H9 (cell line): ENCODE measurements at places on chromosomes 1 and 21. TPM values are rescaled to one million over a fixed set of nuclear protein-coding genes. Genes with fewer than 3 reads are reported as not detected.

- no peak for DNase-seq
Observed at GRCh38 chr1:191134796-191135195, 657.1 kb upstream of the BRINP3 start.

DNA sequence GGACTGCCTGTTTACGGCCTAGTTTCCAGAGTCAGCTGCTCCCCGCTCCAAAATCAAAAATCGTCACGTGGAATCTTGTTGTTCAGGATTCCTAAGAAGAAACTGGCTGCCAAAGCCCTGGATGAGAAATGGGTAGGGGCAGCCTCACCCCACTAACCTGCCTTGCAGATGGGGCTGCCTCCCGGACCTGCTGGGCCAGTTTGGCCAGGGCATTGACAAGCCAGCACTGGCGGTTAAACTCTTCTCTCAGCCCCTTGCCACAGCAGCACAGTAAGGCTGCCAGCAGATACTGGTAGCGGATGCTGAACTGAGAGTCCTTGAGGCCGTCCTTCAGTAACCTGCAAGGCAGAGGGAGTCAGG, 31.6 kb upstream of the PPP1R15B start:
- DNase-seq, result no peak

DNA sequence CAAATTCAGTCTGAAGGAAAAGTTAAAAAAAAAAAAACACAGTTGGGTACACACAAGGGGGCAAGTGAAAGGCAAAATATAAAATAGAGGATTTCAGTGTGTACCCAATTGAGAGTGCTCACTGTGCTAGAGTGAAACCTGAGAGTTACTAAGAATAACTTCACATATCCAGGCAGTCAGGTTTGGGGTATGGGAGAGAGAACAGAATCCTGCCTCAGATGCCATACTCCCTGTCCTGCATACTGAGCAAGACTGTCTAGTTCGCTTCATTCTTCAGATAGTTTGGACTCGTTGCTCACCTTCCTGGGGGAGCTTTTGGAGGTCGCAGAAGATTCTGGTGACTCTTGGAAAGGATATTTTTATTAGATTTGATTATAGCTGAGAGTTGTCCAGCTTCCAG, 20.4 kb downstream of the CEP85 start:
- DNase-seq, result no peak

DNA sequence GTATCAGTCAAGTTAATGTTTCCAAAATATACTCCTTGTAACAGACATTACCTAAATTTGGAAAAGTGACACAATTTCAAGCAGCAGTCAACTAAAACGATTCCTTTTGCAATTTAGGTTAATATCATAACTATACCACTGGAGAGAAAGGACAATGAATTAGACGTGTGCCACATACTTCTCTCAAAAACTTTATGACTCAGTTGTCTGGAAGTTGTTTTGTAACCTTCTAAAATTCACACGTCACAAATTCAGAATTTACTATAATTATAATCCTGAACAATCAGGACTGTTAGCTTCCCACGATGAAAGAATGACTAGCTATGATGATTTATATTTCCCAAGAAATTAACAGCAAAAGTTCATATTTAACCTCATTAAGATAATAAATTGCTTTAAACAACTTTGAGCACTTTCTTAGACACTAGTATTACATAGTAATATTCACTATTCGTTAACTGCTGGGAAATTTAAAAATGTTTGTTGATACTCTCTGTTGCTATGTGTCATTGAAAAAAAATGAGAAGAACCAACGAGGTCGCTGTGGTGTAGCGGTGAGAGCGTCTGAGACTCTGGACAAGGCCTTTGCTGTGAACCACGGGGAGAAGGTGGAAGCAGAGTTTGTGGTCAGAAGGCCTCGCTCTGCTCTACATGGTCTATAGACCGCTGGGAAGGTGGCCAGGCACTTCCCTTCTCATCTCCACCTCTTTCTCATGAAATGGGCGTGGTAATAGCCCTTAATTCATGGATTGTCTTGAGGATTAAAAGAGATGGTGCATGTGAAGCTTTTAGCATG, 27.9 kb upstream of the BATF3 start:
- DNase-seq, result no peak

GRCh38 chr1:168439456-168440375, 104.1 kb downstream of the XCL2 start:
- DNase-seq, result peak; percentile 87

DNA sequence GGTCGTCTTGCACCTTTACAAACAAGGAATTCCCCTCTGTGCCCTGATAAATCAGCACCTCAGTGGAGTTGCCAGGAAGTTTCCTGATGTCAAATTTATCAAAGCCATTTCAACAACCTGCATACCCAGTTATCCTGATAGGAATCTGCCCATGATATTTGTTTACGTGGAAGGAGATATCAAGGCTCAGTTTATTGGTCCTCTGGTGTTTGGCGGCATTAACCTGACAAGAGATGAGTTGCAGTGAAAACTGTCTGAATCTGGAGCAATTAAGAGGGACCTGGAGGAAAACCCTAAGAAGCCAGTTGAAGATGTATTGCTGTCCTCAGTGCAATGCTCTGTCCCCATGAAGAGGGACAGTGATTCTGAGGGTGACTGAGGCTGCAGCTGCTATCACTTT, 38.3 kb downstream of the ZFYVE9 start:
- no peak for DNase-seq

GOLT1A gene
- 4.2 and 6.3 TPM in 2 replicates for total RNA-seq

DNA sequence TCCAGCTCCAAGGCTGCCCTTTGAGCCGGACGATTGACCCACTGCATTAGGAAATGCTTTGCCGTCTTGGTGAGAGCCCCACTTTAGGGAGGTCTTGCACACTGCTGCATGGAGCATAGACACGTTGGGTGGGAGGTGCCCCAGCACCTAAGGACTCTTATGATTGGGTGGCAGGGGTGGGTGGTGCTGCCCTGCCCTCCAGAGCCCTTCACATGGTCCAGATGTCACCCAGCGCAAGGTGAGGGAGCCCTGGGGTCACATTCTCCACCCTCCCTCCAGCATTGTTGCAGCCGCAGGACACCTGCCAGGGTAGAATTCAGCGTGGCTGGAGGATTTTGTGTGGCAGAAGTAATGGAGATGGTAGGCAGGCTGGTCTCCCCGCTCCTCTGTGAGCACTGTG, 137.4 kb upstream of the COL6A1 start:
- peak; percentile 19 for DNase-seq

DNA sequence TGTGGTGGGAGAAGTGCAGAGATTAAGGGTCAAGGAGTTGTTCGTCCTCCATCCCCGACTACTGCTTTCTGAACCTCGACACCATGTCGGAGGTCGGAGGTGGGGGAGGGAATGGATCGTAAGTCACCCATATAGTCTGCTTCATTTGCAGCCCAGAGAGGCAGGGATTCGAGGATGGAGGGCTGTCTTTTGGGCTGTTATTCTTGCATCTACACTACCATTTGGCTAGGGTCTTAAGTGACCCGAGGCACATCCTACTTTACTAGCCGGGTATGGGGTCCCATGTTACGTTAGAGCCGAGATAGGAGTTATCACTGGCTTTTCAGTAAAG, 578 bp downstream of the USP21 start:
- no peak for DNase-seq

TRPM2 gene
- 0.11 and 0.68 TPM in 2 replicates for total RNA-seq

RPTN gene
- total RNA-seq, result not detected in 2 replicates

ARHGEF10L gene
- 20.2 and 21.4 TPM in 2 replicates for total RNA-seq

PLCH2 gene
- total RNA-seq, result 0.09 and 0.18 TPM in 2 replicates

DNA sequence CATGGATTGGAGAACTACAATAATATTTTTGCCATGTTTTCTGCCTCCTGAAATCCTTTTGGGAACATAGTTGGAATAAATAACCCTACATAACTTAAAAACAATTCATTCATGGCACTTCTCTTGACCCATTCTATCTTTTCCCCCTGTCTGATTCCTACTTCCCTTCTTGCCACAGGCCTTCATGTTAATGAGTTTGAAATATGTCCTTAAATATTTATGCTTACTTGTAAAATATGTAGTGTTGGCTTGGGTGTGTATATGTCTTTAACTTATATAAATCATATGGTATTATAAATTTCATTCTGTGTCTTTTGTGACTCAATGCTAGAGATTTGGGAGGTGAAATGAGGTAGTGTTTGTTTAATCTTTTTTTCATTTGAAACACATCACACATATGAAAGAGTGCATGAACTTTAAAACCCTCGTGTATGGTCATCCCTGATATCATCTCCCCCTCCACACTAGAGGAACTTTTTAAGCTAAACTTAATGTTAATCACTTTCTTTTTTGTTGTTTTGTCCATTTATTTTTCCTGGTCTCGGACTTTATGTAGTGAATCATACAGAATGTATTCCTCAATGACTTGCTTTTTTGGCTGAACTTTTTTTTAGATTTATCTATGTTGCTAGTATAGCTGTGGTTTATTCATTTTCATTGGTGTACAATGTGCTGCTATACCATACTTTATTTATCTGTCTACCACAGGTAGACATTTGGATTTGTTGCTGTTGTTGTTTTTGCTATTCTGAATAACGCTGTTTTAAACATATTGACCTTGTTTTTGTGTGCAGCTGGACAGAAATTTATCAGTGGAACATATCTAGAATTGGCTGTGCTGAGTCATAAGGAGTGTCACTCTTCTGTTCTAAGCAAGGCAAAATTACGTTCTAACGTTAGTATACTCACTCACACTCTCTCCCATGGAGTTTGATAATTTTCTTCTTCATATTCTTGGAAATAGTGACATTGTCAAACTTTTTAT, 441.6 kb downstream of the PLPP3 start:
- DNase-seq, result no peak

DNA sequence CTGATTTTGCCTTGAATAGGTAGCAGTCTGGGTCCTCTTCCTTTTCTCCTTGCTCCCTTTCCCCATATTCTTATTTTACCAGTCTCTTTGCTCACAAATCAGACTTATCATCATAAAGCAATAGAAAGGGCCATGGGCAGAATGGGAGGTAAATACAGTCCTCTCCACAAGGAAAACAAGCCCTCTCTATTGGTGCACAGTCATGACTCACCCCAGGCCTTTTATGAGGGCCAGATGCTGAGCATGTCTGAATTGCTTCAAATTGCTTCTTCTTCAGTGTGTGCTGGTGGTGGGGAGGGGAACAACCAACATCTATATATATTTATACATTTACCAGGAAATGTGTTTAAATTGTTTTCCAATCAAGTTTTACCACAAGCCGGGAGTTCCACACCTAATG, 75.2 kb downstream of the GFI1 start:
- DNase-seq, result no peak

GRCh38 chr1:64038965-64039364, 164.5 kb upstream of the UBE2U start:
- no peak for DNase-seq

- DNase-seq, result no peak
Observed at GRCh38 chr1:237712586-237713157, 178.1 kb downstream of the ZP4 start.

DNA sequence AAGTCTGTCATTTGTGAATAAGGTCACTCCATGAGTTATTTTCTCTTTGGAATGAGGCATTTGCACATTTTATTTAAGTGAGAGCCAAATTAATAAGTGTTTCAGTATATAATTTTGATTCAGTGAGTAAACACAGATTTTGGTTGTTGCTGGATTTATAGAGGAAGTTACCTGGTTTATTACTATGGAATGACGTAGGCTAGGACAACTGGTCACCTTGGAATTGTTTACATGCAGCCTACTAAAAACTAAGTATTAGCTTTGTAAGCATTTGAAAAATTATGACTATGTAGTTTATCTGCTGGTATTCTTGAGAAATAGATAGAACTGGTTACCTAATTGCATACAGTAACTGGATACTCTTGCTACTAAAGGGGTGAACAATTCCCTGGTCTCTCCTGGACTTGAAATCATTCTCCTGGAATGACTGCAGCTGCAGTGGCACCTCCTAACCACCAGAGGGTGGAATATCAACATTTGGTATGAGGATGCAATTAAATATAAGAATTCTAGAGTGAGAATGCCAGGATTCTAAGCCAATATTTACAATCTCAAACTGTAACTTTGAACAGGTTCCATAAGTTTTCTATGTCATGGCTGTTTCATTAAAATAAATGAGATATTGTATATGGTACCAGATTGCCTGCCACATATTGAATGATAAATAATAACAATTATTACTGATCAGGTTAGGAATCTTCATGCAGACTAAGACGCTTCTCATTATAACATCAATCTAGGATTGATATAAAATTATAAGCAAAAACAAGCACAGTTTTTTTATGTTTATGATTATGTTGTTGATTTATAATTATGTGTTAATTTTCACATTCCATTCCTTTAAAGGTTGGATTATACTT, 3.5 kb upstream of the KRTAP27-1 start:
- peak; percentile 38 for DNase-seq

MCOLN3 gene
- 10.6 and 10.8 TPM in 2 replicates for total RNA-seq

TEDDM1 gene
- not detected in 2 replicates for total RNA-seq

DNA sequence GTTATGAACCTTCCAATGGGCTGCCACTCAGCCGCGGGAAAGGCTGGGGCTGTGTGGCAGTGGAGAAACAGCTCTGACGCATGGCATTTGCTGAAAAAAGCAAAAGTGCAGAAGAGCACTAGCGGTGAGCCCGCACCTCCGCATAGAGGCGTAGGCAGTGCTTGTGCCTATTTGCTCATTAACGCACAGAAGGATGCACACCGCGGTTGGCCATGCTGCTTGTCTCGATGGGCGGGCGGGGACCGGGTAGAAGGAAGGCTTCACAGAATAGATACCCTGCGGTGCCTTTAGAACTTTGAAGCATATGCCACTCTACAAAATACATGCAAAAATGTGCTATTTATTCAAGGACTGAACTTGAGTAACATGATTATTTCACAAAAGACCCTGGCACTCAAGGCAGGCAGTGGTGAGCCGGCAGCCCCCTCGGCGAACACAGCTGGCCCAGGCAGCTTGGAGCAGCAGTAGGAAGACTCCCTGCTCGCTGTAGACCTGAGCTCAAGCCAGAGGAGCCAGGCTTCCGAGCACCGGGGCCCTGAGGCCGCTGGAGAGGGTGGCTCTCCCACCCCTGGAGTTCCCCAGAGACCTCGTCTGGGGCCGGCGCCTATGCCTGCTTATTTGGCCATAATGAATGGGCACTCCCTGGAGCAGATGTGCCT, 71.5 kb downstream of the SIK1 start:
- no peak for DNase-seq

GRCh38 chr1:84573481-84573966, 716 bp downstream of the CTBS start:
- no peak for DNase-seq

GRCh38 chr1:160325252-160325651, 17.8 kb downstream of the COPA start:
- DNase-seq, result no peak
